ENCODE measurements at places on chromosomes 5 and 9.

GRCh38 chr9:124632077-124632621 lies 125.0 kb upstream of the NR5A1 start:
- DNase-seq, result peak; percentile 15

DNA sequence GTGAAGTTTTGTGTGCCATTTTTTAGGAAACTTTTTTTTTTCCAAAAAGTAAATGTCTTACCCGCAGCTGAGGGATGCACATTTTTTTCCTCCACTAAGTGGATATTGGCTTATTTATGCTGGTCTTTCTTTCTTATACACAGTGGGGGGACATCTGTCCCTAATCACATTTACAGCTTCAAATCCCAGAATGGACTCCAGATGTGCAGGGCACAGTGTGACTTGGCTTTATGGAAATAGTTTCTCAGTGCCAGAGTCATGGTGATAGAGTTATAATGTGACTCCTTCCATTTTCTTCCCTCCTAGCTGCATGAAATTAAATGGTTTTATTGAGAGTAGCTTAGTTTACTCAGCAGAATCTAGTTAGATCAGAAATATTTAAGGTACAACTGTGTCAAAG lies 66.5 kb downstream of the SV2C start:
- no peak for DNase-seq

GRCh38 chr5:33254579-33254978 lies 186.2 kb upstream of the TARS1 start:
- DNase-seq, result no peak

- no peak for DNase-seq
Observed at GRCh38 chr5:10124287-10124686, 125.4 kb downstream of the ATPSCKMT start.

DNA sequence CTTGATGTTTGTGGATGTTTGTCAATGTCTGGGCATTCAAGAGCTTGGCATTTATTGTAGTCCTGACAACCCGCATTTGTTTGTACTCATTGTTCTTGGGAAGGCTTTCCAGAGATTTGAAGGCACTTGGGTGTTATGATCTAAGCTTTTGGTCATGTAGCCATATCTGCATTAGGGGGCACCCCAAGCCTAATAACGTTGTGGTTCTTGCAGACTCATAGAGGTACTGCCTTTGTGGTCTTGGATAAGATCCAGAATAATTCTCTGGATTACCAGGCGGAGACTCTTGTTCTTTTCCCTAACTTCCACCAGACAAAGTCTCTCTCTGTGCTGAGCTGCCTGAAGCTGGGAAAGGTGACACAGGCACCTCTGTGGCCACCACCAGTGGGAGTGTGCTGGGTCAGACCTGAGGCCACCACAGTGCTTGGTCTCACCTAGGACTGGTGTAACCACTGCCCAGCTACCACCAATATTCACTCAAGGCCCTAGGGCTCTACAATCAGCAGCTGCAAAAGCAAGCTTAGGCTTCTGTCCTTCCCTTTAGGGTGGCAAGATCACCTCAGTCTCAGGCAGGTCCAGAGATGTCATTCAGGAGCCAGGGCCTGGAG lies 144.4 kb upstream of the TAS2R1 start:
- DNase-seq, result no peak

DNA sequence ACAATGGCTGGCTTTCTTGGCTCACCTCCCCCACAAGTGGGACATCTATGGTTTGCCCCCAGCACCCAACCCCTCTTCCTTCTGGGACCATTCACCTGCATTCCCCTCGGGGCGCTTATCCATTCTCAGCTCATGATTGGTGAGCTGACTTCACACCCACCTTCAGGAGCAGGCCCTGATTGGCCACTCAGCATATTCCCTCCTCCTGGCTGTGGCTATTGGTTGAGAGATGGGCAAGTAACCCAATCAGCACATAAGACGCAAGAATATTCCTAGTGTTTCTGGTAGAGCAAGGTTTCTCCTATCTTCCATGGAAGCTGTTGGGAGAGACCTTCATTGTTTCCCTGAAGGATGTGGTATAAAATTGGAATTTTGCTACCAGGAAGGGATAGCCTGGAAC lies 22.7 kb upstream of the UNC5A start:
- DNase-seq, result no peak

DNA sequence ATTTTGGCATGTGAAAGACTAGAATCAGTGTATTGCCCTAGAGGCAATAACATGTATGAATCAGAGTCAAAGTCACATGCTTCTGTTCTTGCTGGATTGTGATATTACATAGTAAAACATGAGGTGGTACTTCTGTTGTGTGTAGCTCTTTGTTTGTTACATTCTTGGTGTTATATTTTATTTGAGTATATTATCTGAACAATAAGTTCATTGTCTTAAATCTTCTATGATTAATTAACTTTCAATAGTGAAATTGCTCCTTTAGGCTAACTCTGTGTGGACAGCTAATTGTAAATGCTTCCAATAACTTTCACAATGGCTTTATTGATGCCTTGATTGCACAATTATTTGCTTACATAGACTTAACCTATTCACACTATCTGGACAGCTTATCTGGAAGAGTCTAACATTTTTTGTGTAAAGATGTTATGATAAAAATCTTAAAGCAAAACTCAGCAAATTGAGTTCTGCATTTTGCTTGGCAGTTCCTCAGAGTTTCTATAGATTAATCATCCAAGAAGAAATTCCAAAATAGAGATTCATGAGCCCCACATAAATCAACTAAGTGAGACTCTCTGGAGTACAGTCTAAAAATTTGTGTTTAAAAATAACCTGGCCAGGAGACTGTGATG lies 239.6 kb upstream of the TUSC1 start:
- DNase-seq, result no peak

- DNase-seq, result peak; percentile 53
Observed at GRCh38 chr5:7927466-7928375, 58.8 kb downstream of the MTRR start.

- DNase-seq, result no peak
Observed at GRCh38 chr9:5801739-5802113, 31.2 kb downstream of the ERMP1 start.

DNA sequence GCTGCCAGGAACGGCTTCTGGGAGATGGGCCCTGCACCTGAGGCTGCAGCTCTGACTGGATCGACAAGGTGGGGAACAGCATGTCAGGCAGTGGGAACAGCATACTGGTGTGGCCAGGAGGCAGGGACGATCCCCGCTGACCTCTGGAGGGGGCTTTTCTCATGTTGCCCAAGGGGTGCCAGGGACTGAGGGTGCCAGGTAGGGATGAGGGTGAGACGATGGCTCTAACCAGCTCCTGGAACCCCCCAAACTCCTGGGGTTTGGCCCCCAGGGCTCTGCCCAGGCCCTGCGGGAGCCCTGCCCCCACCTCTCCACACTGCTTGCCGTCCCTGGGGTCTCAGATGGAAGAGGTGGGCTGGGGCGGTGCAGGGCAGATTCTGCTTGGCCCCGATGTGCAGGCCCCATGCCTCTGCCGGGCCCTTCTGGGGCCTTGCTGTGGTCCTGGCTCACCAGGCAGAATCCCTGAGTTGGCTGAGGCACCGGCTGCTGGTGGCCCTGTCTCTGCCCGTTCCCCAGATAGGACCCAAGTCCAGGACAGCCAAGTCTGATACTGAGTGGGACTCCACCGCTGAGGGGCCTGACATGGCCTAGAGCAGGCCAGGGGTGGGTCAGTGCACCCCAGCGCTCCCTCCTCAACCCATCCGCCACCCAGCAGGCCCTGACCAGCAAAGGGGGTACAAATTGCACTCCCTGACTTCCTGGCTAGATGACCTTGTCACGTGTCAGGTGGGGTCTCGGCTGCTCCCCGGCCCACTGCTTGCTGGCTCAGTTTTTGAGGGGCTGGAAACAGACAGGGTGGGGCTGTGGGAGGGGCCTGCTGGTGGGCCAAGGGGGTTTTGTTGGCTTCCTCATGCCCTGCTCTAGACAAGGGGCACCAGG lies 28.4 kb upstream of the RNF130 start:
- DNase-seq, result no peak

DNA sequence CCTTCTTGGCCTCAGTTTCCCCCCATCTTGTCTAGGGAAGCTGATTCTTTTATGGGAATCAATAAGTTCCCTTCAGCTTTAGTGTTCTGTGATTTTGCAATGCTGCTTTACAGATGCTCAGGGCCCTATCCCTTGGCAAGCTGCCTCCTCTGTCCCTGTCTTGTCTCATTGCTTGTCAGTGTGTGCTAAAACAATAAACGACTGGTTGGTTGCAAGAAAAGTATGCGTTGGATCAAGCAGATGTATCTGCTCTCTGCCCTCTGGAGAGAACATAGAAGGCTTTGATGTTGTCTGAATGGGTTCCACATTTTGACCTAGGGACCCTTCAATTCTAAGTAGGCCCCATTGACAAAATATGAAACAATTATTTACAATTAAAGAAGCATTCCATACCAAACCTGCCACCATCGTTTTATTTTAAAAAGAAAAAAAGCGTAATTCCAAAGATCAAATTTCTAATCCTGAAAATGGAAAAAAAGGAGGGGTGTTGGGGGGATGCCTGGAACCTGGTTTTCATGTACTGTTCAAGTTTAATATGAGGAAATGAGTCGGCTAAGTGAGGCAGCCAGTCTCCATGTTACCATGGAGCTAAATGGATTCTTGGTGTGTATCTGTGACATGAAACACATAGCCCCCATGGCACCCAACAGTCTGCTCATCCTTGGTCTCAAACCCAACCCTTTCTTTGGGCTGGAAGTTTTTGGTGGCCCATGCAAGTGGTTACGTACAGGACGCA lies 31.2 kb upstream of the TARS1 start:
- no peak for DNase-seq

DNA sequence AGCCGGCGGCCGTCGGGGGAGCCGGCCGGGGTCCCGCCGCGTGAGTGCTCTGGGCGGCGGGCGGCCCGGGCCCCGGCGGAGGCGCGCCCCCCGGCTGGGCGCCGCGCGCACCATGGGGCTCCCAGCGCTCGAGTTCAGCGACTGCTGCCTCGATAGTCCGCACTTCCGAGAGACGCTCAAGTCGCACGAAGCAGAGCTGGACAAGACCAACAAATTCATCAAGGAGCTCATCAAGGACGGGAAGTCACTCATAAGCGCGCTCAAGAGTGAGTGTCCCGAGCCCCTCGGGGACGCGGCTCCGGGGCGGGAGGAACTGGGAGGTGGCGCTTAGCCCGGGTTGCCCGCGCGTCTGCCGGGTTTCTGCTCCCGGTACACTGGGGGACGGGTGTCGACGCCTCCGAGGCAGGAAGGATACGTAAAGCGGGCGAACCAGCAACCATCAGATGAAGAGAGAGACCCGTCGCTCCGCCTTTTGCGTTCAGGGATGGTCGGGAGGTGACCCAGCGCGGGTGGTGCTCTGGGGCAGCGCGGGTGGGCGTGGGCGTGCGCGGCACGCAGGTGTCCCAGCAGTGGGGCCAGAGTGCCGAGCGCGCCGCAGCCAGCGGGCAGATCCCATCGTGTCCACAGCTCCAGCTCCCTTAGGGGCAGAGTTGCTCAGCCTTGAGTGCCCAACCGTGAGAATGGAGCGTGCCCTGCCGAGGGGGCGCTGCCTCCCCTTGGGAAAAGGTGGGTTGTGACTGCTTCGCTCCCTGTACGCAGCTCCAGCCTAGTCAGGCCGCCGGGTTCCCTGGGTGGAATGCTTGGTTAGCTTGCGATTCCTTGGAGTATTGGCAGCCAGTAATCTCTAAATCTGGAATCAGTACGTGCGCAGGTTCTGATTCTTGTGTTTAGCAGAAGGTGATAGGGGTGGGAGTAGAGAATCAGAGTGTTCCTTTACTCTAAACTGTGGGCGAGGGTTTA lies 753 bp downstream of the ARHGAP26 start:
- DNase-seq, result peak; percentile 31

DNA sequence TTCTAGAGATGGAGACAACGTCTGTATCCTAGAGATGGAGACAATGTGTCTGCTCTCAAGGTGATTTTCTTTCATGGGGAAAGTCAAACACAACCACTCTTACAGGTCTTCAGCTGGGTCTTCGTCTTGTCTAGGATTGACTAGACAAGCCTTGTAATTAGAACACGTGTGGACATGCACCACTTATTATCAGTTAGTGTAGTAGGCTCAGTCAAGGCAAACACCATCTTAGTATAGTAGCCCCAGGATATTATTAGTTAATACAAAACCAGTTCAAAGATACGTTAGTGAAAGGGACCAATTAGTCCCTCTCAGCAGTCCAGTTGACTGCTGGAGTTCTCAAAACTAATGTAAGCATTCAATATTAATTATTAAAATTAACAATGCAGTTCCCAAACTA lies 15.1 kb upstream of the CCL28 start:
- DNase-seq, result no peak

GRCh38 chr5:66617991-66618768 lies 22.0 kb downstream of the MAST4 start:
- DNase-seq, result no peak

DNA sequence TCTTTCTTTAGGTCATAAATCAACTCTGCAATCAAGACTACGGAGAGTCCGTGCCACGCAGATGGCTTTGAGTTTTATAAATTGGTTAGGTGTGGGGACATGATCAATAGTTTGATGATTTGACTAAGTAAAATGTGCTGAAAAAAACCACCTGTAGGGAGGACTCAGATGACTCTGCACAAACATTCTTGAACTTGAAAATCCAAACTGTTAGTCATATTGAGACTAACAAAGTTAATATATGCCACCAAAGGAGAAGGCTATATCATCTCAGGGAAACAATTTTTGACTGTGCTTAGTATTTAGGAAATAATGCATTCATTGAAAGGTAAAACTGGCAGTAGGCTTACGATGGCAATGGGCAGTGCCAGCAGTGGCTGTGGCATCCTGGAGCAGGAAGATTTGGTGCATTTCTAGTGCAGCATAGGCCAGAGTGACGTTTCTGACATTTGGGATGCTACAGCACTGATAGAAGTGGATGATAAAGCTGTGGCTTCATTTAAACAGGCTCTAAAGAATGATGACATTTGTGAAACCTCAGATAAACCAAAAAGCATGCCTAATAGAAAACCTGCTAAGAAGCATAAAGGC lies 291.1 kb downstream of the MLLT3 start:
- no peak for DNase-seq

DNA sequence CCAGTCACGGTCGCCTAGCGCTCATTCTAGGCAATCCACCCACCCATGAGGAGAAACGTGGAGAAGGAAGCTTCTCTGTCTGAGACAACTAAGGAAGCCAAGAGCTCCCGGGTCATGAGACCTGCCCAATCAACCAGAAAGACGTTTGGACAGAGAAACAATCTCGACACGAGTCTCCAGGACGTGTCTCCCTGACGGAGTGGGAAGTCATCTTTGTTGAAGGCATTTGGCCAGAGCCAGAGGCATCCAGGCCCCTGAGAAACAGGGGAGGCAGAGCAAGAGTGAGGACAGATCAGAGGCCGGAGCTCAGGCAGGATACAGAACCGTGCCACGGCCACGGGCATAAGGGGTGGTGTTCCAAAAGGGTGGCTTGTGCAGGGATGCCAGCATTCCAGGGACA lies 479.0 kb downstream of the SPATA31A7 start:
- no peak for DNase-seq

GRCh38 chr9:131590449-131590848 lies 45.1 kb downstream of the PRRT1B start:
- DNase-seq, result no peak

- DNase-seq, result peak; percentile 63
Observed at GRCh38 chr5:61055434-61056006, 106.7 kb downstream of the SMIM15 start.

GRCh38 chr9:128382261-128382660 lies 11.1 kb downstream of the URM1 start:
- no peak for DNase-seq

Measured in hematopoietic multipotent progenitor cell treated with erythropoietin and hydrocortisone succinate and interleukin-3 and kit ligand, for 8 days (in vitro differentiated cells).